AG09319 (cell line): ENCODE measurements at places on chromosomes 3 and 15.
A peak's percentile ranks its signal among the peaks of the same experiment; 100 is the strongest.

GRCh38 chr3:108595321-108595720 is 5.8 kb downstream of the DZIP3 start:
- DNase-seq, result no peak

DNA sequence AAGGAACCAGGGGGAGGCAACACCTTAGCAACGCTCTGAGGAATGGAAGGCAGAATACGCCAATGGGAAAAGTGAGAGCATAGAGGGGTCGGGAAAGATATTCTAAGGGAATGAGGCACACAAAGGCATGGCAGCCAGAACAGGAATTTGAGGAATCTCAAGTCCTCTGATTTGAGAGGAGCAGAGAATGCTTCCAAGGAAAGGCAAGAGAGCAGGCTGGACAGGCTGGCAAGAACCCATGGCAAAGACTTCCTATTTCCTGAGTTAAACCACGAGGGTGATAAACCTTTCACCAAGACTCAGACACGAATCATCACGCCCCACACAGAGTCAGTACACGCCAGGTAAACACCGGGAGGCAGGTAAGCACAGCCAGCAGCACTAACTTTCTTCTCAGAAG is 109.8 kb downstream of the IGF2BP2 start:
- DNase-seq, result no peak

DNA sequence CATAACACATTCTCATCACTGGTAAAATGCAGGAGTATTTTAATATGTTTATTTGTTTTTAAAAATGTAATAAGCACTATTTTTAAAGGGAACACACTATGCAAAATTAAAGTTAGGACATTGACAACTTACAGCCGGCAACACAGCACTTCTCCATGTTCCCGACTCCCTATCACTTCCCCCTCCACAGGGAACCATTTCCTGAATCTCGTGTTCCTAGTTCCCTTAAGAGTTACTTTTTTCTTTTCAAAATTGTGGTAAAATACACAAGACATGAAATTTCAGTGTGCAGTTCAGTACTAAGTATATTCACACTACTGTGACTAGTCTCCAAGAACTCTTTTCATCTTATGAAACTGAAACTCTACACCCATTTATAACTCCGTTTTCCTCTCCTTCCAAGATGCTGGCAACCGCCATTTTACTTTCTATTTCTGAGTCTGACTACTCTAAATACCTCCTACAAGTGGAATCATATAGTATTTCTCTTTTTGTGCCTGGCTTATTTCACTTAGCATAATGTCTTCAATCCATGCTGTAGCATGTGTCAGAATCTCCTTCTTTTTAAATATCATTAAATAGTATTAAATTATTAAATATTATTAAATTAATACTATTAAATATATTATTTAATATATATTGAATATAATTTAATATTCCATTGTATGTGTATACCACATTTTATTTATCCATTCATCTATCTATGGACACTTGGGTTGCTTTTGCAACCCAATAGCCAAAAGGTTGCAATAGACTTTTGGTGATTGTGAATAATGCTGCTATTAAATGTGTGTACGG is 25.9 kb upstream of the UBE2Q2 start:
- no peak for DNase-seq

GRCh38 chr3:187012609-187013051 is 82.3 kb downstream of the ST6GAL1 start:
- DNase-seq, result no peak

DNA sequence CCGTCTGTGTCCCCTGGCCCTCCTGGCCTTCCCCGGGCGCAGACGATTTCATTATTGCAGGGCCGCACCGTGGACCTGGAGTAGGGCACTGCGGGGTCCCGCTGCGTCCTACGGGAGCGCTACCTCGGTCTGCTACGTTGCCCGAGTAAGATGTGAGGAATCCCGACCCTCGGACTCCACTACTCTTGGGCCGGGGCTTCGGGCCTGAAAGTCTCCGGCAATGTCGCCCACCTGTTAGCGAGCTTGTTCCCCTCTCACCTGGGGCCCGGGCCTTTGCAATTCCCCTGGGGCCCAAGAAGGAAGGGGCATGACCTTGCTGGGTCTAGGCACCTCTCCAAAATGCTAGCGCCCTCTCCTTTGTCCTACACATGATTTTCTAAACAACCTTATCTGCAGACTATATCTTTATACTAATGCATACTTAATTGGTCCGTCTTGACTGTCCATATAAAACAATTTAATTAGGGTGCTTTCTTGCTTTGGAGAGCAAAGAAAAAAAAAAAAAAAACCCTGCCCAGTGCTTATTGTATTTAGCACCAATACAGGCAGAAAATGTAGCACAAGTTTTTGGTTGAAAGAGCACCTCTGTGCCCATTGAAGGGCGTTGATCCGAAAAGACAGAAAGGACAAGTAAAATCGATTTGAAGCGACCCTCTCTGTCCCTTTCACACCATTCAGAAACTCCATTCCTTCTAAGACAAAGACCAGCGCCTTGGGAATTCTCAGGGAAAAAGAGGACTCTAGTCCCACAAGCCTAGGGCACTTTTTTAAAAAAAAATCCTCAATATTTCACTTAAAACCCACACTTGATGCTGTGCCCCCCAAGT is 7.0 kb upstream of the NR2F2 start:
- no peak for DNase-seq

DNA sequence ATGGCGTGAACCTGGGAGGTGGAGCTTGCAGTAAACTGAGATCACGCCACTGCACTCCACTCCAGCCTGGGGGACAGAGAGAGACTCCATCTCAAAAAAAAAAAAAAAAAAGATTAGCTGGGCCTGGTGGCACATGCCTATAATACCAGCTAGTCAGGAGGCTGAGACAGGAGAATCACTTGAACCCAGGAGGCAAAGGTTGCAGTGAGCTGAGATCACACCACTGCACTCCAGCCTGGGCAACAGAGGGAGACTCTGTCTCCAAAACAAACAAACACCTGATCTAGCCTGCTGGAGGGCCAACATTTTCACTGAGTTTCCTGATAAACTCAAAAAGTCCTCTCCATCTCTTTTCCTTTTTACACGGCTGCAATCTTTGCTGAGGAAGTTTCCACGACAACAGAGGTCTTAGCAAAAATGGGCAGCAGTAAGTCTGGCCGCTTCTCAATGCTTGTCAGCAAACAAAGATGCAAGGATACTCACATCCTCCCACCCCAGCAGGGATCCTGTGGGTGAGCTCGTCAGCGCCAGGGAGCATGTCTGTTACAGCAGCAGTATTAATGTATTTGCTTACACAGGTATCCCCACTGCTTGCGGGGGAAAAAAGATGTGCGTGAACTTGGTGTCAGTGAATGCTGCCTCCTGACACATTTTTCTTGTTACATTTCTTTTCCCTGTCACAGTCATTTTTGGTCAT is 21.0 kb upstream of the CCDC174 start:
- DNase-seq, result no peak

- DNase-seq, result no peak
Observed at GRCh38 chr3:171867981-171868380, 24.8 kb downstream of the TMEM212 start.

GRCh38 chr3:14377044-14377837 is 25.2 kb upstream of the SLC6A6 start:
- no peak for DNase-seq

- DNase-seq, result no peak
Observed at GRCh38 chr3:171833789-171834460, 9.2 kb upstream of the TMEM212 start.

DNA sequence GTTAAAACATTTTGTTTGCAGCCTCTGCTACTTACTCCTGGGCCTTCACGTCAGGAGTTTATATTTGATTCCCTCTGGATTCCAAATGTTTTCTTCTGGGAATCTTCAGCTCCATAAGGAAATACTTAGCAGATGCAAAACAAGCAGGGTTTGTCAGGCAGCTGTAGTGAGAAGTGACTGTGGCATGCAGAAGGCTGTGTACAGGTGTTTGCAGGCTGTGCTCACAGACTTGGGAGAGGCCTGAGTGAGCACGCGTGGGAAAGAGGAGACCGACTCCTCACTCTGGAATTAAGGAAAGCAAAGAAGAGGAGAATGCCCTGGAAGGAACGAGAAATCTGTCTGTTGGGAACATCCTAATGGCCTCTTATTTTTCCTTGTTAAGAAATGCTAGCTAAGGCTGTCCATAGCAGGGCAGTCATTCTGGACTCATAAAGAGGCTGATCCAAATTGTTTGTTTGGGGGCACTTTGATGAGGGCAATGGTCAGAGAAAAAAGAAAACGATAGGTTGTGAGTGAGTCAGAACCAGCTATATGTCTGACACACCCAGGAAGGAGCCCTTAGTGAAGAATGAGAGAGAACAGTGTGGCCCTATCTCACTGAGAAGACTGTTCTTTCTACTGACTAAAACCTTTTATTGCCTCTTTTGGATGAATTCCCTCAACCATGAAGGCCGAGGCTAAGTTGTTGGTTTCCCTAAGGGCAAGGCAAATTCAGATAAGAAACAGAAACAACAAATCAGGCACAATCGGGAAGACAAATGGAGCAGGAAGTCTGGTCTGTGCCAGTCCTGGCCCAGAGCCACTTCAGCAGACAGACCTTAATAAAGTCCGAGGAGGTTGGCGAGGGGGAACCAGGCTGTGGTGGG is 82.6 kb downstream of the TGFBR2 start:
- no peak for DNase-seq

GRCh38 chr3:39096775-39097174 is 10.7 kb downstream of the GORASP1 start:
- no peak for DNase-seq

DNA sequence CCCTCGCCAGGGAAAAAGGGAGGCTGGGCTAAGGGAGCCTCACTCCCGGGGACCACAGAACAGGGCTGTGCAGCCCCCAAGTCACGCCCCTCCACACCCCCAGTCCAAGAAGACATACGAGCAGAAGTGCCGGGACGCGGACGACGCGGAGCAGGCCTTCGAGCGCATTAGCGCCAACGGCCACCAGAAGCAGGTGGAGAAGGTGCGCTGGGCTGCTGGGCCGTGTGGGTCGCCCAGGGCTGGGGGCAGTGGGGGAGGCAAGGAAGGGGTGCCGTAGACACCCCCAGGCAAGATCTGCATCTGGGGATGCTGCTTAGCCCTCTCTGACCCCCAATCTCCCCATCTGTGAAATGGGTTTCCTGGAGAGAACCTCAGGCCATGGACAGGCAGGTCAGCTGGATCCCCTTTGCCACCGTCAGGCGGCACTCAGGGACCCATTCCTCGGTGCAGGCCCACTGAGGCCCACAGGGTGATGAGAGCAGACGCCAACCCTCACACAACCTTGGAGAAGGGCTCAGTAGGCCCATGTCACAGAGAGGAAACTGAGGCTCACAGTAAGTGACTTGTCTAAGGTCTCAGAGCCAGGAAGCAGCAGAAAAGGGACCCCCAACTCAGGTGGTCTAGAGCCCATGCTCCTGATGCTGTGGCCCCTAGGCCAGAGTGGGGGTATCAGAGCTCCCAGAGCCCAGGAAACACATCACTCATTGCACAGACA is 33.7 kb downstream of the PSTPIP1 start:
- no peak for DNase-seq

DNA sequence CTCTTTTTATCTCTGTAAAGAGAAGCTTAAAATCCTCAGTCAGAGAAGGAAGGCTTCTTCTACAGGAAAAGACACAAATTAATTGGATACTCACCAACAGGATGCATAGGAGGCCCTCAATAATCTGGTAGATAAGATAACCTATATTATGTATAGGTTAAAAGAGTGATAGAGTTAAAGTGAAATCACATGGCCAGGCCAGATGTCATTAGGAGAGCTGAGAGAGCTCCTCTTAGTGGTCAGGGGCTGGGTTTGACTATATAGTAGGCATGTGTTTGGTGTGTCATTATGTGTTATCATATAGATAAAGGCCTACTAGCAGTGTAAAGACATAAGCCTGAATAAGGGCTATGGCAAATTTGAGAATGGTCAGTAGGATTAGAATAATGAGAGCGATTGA is 479.3 kb downstream of the EPHA3 start:
- DNase-seq, result no peak

DNA sequence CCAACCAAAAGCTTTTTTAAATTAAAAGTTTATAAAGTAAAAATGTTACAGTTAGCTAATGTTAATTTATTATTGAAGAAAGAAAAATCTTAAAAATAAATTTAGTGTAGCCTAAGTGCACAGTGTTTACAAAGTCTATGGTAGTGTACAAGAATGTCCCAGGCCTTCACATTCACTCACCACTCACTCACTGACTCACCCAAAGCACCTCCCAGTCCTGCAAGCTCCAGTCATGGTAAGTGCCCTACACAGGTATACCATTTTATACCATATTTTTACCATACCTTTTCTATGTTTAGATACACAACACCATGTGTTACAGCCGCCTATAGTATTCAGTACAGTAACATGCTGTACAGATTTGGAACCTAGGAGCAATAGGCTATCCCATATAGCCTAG is 29.1 kb downstream of the SSR3 start:
- DNase-seq, result no peak

GRCh38 chr3:14581334-14582044 is 41.3 kb upstream of the GRIP2 start:
- DNase-seq, result no peak

GRCh38 chr3:194930377-194931204 is 244.9 kb downstream of the FAM43A start:
- DNase-seq, result no peak

DNA sequence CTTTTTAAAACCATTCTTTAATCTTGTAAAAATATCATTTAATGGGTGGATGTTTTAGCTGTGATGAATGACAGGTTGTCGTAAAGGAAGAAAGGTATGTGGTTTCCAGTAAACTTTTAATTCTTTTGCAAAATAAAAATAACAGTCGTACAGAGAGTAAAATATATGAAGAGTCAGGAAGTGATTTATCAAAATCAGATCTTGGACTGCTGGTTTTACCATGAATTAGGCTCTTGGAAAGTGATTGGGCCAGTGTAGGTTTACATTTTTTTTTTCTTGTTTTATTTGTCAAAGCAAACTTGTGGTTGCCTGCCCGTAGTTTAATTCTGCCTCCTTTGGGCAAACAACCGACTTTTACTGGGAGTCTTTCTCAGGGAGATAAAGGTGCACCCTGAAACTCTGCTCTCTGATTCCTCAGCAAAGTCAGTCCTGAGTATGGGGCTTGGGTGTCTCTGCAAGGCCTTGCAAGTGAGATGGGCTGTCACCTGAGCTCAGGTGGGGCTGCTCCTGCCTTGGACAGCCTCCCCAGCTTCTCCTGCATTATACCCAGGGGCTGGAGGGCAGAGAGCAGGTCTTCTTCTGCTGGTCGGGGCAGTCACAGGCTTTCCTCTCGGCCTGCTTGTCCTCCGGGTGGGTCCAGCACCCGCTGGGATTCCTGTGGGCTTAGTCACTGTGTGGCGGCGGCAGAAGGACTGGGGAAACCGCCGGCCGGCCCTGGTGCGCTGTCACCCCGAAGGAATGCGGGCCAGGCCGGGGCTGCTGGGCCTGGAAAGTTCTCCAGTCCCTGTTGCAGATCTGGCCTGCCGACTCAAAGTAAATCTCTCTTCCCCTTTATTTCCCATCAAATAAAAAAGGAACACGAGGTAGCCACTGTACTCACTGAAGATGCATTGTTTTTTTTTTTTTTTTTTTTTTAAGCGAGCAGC is 79.0 kb downstream of the IGF1R start:
- peak; percentile 76 for DNase-seq

DNA sequence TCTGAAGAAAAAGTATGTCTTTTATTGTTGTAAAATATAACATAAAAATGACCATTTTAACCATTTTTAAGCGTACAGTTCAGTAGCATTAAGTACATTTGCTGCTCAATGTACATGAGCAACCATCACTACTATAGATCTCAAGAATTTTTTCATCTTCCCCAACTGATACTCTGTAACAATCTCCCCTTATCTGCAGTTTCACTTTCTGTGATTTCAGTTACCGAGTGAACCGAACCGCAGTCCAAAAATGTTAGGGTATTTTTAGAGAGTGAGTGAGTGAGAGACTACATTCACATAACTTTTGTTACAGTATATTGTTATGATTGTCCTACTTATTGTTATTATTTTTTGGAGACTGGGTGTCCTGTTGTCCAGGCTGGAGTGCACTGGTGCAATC is 9.0 kb upstream of the SLC25A26 start:
- no peak for DNase-seq

- DNase-seq, result no peak
Observed at GRCh38 chr3:59408047-59408624, 358.3 kb upstream of the CFAP20DC start.
